ENCODE measurements at places on chromosomes 13 and 19.

- no peak for ATAC-seq
Measured at GRCh38 chr13:69547780-69548179, 559.8 kb upstream of the ATXN8OS start.

DNA sequence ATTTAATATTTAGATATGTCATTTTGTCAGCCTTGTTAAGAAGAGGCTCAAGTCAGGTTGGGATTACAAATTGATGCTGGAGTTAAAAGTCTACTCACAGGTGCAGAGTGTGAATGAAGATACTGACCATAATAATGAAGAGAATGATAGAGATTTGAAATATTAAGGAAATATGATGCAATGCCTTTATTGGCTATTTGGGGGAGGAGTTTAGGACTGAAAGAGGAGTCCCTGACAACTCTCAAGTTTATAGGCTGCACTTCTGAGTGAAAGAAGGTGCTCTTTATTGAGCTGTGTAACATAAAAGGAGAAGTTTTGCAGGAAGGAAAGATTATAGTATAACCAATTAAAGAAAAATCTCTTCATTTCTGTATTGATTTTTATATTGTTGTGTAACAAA, 827.7 kb upstream of the PCDH9 start:
- no peak for ATAC-seq

DNA sequence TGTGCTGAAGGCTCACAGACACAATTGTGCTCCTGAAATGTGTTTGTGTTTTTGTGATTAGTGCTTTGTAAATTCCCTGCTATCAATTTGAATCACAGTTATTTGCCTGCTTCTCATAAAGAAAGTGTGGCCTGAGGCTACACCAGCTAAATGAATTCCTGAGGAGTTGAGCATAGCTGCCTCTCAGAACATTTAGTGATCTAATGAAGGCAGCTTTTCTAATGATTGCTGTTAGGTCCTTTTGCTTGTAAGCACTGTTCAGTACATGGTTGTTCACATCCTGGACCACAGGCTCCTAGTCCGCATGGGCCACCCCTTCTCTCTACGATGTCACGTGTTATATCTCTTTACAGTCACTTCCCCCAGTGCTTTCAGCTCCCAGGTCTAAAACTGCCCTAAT, 238.2 kb downstream of the B3GLCT start:
- ATAC-seq, result no peak

DNA sequence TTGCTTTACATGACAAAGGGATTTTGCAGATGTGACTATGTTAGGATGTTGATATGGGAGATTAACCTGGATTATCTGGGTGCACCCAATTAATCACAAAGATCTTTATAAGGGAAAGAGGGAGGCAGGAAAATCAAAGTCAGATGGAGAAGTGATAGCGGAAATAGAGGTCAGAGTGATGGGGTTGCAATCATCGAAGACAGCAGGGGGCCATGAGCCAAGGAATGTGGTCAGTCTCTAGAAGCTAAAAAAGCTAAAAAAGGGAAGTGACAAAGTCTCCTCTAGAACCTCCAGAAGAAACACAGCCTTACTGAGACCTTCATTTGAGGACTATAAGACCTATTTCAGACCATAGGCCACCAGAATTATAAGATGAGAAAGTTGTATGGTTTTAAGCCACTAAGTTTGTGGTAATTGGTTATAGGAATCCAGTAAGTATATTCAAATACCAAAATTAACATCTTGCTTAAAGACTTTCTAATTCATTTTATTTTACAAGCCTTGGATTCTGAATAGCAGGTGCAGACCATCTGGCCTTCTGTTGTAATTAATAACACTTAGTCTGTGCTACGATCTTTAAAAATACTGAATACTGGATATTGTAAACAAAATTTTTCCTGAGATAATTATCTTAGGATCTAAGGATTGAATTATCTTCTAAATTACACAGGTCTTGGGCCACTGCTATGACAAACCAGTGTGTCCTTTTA, 493.4 kb upstream of the PCDH20 start:
- no peak for ATAC-seq

DNA sequence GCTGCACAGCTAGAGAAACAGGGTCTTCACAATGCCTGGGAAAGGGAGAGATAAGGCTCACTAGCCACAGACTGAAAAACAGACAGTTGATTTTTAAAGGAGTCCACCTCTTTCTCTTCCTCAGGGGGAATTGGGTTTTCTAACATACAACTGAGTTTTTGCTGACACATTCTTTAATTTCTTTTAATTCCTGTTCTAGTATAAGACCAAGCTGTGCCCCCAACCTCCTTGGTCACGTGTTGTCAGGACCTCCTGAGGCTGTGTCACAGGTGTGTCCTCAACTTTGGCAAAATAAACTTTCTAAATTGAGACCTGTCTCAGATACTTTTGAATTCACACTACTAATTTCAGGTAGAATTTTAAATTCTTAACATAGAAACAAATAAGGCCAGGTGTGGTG, 12.1 kb upstream of the ZNF492 start:
- ATAC-seq, result no peak

GRCh38 chr13:51518827-51519226, 65.4 kb upstream of the WDFY2 start:
- peak; percentile 83 for ATAC-seq

- no peak for ATAC-seq
Measured at GRCh38 chr19:39070888-39071287, 13.3 kb upstream of the ACP7 start.

DNA sequence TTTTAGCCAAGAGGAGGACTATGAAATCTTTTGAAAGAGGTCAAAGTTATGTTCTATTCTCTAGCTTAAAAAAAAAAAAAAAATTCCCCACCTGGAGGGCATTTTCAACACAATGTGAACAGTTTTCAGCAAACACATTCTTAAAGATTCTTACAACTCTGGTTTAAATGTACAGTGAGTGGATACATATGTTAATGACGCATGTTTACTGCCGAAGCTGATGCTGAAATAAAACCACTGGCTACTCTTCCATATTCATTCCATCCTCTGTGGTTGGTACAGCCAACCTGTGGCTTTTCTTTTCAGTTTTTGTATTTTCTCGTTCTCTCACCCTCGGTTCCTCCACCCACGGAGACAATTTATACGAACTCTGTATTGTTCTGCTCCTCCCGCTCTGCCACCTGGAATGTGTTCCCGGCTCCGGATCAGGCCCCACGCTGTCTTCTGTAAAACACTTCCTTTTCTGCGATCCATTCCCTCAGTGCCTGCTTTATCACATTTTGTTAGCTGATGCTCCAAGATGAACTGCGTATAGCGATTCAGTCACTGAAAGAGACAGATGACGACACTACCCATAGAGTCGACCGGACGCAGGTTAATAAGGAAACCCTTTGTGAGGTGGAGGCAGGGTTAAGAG, 466.4 kb upstream of the ARGLU1 start:
- ATAC-seq, result no peak

DNA sequence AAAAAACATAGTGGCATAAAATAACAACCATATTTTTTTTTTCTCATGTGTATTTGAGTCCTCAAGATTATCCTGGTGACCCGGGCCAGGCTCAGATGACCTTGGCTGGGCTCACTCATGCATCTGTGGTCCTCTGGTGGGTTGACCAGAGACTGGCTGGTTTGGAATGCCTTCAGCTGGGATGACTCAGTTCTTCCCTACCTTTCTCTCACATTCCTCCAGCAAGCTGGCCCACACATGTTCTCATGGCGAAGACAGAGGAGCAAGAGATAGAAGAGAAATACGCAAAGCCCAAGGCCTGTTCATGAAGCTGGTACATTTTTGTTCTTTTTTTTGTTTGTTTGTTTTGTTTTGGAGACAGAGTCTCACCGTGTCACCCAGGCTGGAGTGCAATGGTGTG, 14.3 kb upstream of the ZNF541 start:
- no peak for ATAC-seq

DNA sequence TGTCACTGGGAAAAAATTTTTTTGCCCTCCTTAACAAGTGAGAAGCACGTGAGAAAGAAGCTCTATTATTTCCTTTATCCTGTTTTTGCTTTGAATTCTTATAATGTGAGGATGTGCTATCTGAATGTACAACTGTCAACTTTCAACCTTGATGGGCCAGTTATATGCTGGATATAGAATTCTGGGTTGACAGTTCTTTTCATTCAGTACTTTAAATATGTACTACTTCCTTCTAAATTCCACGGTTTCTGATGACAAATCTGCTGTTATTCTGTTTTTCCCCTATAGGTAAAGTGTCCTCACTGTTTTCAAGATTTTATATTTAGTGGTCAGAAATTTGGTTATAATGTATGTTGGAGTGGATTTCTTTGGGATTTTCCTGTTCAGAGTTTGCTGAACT, 29.9 kb downstream of the ZDHHC20 start:
- no peak for ATAC-seq

- ATAC-seq, result no peak
Measured at GRCh38 chr19:35742121-35742724, at the start of gene IGFLR1. Gene IGFLR1 (minus strand): TSS chr19:35742452. CDS start chr19:35741180, 1,272 bp downstream.

DNA sequence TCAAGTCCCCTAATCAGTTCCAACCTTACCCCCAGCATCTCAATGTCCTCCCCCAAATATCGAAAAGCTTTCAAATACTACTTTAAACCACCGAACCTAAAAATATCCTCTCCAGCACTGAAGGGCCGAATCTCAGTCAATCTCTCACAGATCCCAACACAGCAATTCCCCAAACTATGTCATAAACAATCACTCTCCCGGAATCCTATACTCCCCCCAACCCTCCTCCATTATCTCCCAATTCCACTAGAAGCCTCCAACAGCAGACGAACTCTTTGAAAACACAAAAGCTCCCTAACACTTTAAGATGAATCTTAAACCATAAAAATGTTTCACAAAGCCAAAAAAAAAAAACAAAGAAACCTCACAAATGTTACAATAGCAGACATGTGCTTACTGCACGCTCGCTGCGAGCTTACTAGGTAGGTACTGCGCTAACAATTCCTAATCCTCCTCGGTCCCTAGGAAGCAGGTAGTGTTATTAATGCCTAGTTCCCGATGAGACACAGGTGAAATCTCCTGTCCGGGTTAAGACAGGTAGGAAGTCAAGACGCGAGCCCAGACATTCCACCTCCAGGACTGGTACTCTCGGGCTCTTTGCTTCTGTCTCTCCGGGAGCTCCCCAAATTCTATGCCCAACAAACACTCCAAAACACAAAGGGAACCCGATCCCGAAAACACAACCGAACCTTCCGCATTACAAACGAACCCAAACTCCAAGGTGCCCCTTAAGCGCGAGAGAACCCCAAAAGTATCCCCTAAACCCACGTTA, 14.2 kb downstream of the FBXO46 start:
- ATAC-seq, result peak; percentile 18

DNA sequence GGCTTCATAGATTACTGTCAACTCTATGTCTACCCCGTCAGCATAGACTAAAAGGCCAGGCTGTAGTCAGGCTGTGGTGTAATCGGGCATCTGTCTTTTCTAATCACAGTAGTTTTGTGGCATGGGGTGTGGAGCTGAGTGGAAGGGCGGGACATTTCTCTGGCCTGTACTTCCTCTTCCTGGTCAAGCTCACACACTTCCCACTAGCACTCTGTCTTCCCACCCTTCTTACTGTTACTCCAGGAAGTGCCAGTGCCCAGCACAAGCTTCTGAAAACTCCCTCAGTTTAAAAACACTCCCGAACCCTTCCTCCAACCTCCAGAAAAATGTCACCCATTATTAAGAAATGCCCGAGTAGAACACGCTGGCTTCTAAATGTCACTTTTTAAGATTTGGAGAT, 229.8 kb downstream of the KLF5 start:
- ATAC-seq, result no peak

DNA sequence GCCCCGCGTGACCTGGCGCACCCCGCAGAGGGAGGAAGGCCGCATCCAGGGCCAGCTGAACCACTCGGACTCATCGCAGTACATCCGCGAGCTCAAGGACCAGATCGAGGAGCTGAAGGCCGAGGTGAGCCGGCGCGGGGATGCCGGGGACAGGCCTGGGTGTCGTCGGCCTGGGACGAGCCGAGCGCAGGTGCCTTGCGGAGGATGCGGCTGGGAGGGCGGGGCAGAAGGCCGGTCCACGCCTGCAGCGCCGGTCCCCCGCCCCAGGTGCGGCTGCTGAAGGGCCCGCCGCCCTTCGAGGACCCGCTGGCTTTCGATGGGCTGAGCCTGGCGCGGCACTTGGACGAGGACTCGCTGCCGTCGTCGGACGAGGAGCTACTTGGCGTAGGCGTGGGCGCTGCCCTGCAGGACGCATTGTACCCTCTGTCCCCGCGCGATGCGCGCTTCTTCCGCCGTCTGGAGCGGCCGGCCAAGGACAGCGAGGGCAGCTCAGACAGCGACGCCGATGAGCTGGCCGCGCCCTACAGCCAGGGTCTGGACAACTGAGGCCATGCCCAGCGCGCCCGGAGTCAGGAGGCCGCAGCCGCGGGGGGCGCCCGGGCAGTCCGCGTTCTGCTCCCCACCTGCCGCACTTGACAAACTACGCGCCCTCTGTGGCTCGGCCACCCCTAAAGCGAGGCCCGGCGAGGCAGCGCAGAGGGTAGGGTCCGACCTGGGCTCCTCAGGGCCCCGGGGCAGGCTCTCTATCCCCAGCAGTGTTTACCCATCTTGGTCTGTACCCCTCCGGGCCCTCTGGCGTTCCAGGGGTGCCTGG, 10.8 kb downstream of the PRR36 start:
- ATAC-seq, result no peak
